ENCODE measurements at places on chromosomes 7 and 10.

DNA sequence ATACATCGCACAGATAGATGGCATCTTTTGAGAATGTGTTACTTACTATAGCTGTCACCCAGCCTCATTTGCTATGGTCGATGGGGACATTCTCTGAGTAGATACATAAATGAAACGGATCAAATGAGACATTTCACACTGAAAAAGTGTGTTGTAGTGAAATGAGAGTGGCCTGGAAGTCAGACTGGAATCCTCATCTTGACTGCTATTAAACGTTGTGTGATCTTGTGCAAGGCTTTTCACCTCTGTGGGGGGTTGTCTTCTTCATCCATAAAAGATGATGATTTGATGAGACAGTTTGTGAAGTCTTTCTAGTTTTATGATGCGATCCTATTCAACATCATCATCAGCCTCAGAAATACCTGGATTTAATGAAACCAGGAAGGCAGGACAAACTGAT, 155.4 kb upstream of the MYO3A start:
- DNase-seq = no peak

DNA sequence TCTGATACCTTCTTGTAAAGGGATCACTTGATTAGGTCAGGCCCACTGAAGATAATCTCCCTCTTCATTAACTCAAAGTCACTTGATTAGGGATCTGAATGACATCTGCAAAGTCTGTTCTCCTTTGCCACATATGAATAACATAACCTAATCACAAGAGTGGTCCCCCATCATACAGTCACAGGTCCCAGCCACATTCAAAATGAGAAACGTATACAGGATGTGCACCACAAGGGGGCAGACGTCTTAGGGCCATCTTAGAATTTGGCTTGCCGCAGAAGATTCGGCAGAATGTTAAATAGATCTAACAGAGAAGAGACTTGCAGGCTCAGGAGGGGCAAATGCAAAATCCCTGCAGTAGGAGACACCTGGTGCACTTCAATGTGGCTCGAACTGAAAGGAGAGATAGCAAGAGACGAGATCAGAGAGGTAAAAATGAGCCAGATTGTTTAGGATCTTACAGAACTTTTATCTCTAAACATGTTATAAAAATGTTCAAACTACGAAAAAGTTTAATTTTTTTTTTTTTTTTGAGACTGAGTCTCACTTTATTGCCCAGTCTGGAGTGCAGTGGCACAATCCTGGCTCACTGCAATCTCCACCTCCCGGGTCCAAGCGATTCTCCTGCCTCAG, 10.4 kb upstream of the SMC3 start:
- DNase-seq = no peak

GRCh38 chr10:127871631-127872010, 21.1 kb downstream of the CLRN3 start:
- no peak for DNase-seq

GRCh38 chr7:144528536-144529045, 125.1 kb upstream of the NOBOX start:
- no peak for DNase-seq

DNA sequence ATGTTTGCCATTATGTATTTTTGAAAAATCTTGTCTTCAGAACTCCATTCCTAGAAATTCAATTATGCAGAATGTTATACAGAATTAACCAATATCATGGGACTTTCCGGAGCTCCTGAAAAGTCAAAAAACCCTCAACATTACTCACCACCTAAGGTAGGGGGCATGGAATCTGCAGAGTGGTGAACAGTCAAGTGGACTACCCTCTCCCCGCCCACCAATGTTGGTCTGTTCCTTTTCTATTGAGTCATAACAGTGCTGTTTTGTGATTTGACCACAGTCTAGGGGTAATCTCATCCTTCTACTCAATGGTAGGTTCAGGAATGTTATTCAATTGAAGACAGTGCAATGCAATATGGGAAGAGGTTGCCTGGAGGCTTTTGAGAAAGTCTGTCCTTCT, 130.5 kb upstream of the HABP2 start:
- no peak for DNase-seq

DNA sequence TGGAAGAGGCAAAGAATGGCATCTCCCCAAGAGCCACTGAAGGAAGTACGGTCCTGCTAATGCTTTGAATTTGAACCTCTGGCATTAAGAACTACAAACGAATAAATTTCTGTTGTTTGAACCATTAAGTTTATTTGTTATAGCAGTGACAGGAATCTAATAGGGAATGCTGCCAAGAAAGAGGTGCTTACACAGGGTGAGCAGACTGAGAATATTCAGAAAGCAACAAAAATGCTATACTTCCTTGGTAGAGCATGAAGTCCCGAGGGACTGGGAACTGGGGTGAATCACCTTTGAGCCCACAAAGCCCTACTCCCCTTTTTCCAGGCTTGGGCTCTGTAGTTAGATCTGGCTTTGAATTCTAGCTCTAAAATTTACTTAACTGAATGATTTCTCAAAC, 45.0 kb downstream of the PANK1 start:
- DNase-seq = no peak

GRCh38 chr10:114103284-114103683, 59.6 kb downstream of the ADRB1 start:
- DNase-seq = no peak

GRCh38 chr10:31745612-31746376, 182.8 kb downstream of the ARHGAP12 start:
- DNase-seq = no peak

DNA sequence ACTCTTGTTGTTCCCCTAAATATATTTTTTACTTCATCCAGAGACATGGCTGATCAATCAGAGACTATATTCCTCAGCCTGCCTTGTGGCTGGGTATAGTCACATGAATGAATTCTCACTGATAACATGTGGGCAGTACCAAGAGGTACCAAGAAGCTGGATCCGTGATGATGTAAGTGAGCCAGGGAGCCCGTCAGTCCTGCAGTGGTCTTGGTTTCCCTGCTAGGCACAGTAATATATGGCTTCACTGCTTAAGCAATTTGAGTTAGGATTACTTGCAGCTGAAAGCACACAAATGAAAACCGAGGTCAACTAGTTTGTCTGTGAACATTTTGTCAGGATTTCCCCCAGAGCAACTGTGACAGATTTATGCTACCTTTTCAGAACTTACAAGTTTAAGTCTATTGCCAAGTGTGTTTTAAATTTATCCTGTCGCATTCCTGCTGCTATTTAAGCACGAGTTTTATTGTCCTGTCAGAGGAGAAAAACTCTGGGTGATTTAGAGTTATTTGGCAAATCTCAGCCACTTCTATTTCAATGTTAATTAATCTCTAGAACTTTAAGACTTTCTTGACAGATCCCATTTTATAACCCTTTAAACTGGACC, 381.8 kb downstream of the PHF14 start:
- DNase-seq = no peak

GRCh38 chr10:118501637-118502440, 93.6 kb downstream of the PRLHR start:
- DNase-seq = no peak

- DNase-seq = no peak
Observed at GRCh38 chr10:15245530-15245929, 77.0 kb upstream of the NMT2 start.

GRCh38 chr10:5497948-5498730, 1.2 kb downstream of the CALML5 start:
- DNase-seq = no peak

GRCh38 chr7:2980401-2981102, 63.1 kb downstream of the CARD11 start:
- DNase-seq = no peak

GRCh38 chr10:1645896-1646295, 91.4 kb downstream of the ADARB2 start:
- no peak for DNase-seq

DNA sequence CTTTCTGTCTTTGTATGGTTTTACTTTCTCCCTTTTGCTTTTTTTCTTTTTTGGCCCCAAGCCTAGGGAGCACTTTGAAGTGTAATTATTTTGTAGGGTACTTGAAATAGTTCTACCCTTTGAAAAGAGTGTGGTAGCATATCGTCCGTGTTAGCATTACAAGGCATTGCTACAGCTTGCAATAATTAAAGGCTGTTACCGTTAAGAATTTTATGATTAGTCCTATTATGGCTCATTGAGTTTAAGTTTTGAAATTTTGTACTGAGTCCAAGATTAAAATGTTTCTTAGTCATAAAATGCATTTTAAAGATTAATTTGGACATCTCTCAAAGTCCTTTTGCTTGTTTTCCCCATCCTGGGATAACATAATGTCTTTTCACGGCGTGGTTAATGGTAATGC, 490.0 kb upstream of the LRRN3 start:
- DNase-seq = no peak

DNA sequence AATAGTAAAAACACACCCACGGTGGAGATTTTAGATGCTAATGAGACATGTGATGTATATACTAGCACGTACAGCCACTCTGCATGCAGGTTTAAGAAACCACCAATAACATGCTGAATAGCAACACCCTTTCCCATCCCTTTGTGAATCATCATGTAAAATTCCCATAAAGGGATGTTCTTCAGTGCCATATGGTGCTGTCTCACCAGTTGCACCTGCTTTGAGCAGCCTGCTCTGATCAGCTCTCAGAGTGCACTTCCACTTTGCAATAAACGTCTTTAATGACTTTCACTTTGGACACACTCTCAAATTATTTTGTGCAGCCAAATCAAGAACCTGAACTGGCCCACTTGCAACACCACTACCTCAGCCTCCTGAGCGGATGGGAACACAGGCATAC, 615.0 kb downstream of the ANKRD7 start:
- no peak for DNase-seq

- DNase-seq = no peak
Observed at GRCh38 chr7:93212881-93213280, 13.4 kb downstream of the HEPACAM2 start.

DNA sequence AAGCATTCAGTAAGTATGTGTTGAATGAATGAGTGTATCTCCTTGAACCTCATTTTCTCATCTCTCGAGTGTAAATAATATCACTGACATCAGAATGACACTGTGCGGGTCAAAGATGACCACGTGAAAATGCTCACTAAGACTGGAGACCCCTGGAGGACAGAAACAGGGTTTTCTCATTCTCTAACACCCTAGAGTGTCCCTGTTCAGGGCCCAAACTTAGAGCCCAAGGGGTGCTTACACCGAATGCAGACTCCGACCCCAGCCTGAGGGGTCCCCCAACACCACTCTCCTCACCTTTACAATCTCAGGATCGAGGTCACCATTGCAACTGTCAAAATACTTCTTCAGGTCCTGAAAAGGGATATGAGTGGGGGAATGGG, 1.4 kb downstream of the CDK5 start:
- DNase-seq = no peak

DNA sequence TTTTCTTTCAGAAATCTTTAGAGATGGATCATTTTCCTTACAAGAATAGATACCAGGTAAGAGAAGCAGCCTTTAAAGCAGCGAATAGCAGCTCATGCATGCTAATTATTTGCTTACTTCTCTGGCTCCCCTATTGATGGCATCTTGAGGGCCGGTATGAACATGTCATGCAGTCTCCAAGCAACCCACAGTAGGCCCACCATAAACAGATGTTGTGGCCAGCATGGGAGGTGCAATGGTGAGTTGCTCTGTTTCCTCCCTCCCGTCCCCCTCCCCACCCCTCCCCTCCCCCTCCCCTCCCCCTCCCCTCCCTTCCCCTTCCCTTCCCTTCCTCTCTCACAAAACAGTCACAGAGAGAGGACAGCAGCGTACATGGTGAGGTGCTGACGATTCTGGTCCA, 9.7 kb upstream of the ZNF273 start:
- no peak for DNase-seq

GRCh38 chr10:70652761-70653657, 19.3 kb upstream of the ADAMTS14 start:
- DNase-seq = no peak
